Breast epithelium (tissue), 4 donors: ENCODE measurements at places on chromosomes 11 and 22. TPM values are rescaled to one million over a fixed set of nuclear protein-coding genes. Genes with fewer than 3 reads are reported as not detected.
A peak's percentile ranks its signal among the peaks of the same experiment; 100 is the strongest.

GRCh38 chr22:46289244-46289891 lies 7.3 kb upstream of the GTSE1 start:
- no peak for DNase-seq

- no peak for DNase-seq
Measured at GRCh38 chr11:127098684-127099083, 98.1 kb upstream of the KIRREL3 start.

DNA sequence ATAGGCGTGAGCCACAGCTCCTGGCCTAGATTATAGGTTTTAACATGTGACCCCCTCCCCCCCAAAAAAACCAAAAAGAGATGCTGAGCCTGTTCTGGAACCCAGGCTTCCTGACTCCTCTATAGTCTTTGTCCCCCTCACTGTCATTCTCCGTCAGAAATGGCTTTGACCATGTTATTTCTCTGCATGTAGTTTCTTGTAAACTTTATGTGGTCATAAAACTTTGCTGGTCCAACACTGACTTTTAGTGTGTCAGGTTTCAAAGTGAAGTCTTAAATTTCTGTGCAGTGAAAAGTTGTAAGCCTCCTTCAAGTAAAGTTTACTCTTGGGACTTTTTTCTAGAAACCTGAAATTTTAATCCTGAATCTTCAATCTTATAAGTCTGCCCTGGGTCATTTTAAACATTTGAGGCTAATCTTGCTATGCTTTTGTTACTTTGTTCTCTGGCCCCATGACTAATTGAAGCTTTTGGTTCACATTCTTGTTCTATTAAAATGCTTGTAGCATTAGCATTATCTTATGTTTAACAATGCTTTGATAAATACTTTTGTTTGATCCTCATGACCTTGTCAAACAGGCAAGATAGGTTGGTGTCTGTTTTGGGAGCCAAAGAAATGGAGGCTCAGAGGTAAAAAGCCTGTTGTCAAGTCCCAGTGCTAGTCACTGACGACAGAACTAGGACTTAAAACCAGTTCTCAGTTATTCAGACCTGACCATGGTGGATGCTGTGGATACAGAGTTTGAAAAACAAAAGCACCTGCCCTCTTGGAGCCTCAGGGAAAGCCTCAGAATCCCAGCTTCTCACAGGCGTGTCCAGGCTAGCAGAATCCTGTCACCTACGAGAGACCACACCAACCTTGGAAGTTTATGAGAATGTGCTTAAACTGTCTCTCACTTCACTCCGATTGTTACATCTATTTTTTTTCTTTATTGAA lies 87.7 kb upstream of the HORMAD2 start:
- DNase-seq, result no peak

DNA sequence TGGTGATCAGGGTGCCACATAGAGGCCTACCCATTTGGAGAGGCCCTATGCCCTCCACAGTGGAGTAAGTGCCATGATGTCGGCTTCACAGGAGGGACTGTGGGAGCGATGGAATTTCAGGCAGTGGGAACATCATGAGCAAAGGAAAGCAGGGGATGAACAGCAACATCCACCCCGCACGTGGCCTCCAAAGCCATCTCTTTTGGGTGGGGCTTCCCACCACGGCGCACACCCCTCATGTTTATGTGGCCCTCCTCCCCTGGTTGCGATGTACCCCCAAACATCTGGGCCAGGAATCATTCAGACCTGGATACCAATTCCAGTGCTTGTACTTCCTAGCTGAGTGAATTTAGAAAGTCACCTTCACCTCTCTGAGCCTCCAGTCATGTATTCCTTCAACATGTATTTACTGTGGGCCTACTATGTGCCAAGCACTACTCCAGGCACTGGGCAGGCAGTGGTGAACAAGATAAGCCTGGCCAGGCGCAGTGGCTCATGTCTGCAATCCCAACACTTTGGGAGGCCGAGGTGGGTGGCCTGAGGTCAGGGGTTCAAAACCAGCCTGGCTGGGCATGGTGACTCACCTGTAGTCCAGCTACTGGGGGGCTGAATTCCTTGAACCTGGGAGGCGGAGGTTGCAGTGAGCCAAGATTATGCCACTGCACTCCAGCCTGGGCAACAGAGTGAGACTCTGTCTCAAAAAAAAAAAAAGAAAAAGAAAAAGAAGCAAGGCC lies 1.8 kb upstream of the MAFF start:
- no peak for DNase-seq

- no peak for DNase-seq
Measured at GRCh38 chr11:112563808-112564207, 303.1 kb upstream of the PLET1 start.

- no peak for DNase-seq
Measured at GRCh38 chr11:68724293-68724692, 27.0 kb downstream of the TESMIN start.

DNA sequence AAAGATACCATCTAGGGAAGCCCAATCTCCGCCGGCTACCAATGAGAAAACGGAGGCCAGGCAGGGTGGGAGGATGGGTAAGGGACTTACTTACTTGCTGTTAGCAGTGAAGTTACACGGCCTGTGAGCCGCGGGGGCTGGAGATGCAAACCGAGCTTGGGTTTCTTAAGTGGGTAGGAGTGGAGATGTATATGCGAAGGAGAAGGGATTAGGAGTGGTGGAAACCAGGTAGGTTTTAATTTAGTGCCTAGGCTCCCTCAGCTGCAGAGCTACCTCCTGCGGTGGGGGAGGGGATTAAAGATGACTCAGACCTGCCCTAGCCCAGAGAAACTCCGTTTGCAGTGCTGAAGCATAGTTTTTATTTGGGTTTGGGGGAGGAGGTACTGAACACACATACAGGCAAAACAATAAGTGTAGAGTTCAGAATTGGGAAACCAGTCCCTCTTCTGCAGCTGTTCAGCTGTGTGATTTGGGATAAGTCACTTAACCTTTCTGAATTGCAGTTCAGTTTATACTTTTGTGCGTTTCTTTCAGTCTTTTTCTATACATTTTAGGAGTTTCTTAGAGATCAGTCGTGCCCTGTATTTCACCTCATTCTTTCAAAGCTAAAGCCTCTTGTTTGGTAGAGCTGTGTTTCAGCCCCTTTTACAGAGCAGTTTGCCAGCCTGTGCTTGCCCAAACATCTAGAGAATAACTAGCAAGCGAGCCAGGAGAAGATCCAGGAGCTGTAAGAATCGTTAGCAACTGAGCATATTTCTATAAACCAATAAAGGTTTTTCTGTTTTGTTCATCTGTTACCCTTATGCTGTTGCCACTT lies 596 bp upstream of the TNRC6B start:
- DNase-seq, result no peak

- DNase-seq, result no peak
Measured at GRCh38 chr11:104799251-104799650, 99.0 kb downstream of the CASP12 start.

- no peak for DNase-seq
Measured at GRCh38 chr22:39097098-39098020, at the start of gene APOBEC3H. TSS of gene APOBEC3H (plus strand) at chr22:39097244. CDS start at chr22:39100279, 3,035 bp downstream.

- DNase-seq, result no peak
Measured at GRCh38 chr11:293852-294661, 5.1 kb downstream of the PGGHG start.

DNA sequence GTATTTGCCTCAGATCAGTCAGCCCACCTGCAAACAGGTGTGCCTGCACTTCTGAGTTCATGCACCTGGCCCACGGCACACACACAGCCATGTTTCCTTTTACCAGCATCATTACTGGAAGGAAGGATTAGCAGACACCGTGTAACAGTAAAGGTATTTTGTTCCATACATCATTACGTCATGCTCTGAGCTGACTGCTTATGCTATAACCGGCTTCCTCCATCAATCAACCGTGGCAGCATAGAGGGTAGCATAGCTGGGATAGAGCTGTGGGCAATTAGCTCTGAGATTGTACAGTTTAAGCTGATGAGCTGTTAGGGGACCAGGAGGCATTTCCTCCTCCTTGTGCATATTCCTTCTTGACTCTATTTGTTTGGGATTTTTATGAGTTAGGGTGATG lies 102.4 kb downstream of the ME3 start:
- no peak for DNase-seq

DNA sequence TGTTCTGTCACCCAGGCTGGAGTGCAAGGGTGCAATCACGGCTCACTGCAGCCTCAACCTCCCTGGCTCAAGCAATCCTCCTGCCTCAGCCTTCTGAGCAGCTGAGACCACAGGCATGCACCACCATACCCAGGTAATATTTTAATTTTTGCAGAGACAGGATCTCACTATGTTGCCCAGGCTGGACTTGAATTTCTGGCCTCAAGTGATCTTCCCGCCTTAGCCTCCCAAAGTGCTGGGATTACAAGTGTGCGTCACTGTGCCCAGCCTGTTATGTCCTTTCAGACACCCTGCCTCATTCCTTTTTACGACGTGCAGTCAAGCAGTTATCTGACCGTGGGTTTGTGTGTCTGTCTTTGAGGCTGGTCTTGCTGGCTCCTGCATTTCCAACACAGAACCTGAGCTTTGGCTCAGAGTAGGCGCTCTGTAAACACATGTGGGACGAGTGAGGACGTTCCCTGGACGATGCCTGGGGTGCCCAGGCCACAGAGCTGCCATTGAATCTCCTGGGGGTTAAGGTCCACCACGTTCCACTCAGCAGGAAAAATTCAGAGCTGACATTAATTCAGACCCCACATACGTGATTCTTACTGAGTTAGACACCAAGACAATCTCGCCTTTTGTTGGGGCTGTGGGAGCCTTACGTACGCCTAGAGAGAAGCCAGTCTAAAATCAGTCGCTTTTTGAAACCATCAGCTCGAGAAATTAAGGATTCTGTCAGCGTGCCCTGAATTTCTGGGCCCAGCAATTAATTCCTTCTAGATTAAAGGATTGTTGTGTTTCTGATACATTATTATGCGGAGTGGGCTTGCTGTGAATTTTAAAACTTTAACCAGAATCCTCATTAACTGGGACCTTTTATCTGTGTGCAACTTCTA lies 21.5 kb upstream of the EMID1 start:
- DNase-seq, result no peak

DNA sequence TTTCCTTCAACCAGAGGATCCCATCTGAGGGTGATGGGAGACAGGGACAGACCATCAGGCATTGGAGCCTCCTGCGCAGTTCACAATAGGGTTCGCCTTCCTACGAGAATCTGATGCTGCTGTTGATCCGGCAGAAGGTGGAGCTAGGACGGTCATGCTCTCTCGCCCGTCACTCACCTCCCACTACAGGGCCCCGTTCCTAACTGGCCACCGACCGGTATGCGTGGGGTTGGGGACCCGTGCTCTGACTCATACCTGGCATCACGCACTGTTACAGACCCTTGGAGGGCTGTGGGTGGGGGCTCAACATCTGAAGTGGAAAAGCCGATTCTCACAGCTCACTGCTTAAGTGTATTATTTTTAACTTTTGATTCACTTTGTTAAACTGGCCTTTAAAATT lies 402.3 kb downstream of the BRD1 start:
- DNase-seq, result peak; percentile 33

GRCh38 chr11:68002938-68003845 lies 705 bp downstream of the UNC93B1 start:
- no peak for DNase-seq

DNA sequence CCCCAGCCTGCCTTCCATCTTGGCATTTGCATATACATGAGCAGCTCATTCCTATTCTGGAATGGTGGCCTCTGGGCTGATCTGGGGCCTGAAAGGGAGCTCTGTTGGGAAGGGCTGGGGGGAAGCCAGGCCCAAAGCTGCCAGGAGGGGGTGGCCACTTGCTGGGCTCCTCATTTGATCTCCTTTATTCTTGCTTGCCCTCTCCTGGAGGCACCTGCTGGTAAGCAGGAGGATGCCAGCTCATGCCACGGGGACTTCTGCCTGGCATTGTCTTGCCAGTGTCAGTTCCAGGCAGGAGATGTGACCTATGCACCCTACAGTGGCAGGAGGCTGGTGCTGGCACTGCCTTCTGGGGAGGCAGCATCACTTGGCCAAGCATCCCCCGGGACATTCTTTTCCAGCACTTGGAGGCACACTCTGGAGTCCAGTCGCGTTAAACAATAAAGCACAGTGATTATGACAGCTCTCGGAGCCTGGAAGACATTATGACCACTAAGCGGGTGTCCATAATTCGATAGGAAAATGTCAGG lies 128.3 kb downstream of the NTM start:
- DNase-seq, result no peak

GRCh38 chr11:1392561-1392960 lies 2.8 kb downstream of the BRSK2 start:
- DNase-seq, result no peak

GRCh38 chr22:24938741-24939341 lies 7.7 kb downstream of the LHFPL7 start:
- no peak for DNase-seq

GRCh38 chr11:120835601-120836228 lies 188.2 kb upstream of the TBCEL start:
- no peak for DNase-seq

GRCh38 chr11:123382555-123383074 lies 47.5 kb upstream of the GRAMD1B start:
- no peak for DNase-seq

DNA sequence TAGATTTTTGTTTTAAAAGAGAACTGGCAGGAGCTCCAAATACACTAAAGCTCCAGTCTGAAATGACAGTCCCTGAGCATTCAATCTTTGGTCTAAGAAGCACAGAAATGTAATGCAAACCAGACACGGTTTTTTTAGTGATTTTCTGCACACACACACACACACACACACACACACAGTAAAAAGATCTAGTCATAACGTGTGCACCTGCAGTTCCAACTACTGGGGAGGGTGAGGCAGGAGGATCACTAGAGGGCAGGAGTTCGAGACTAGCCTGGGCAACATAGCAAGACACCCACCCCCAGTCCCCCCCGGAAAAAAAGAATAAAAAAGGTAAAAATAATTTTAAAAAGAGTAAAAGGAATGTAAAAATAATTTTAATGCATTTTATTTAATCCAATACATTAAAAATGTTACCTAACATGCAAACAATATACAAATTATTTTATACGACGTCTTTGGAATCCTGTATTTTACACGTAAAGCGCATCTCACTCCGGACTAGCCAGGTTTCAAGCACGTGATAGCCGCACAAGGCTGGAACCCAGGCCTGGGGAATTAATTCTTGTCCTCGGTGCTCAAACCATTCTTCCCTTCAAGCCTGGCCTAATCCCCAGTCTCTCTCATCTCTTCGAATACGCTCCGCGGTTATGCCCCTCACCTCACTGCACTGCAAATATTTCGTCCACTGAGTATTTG lies 762 bp upstream of the TBC1D22A start:
- no peak for DNase-seq

Gene OLFML1
- total RNA-seq, result 4.6 TPM

Gene C11orf54
- 32.8 TPM for total RNA-seq

Gene ARHGEF17
- total RNA-seq, result 28.8 TPM

Gene SMTNL1
- total RNA-seq, result not detected

Gene GVQW3
- total RNA-seq, result 5.4 TPM

Gene OR5M10
- not detected for total RNA-seq

Gene ATF4
- total RNA-seq, result 339 TPM

Gene BARX2
- total RNA-seq, result 8.2 TPM
